Astrocyte of the cerebellum (primary cell): ENCODE measurements at places on chromosomes 13 and 19.

DNA sequence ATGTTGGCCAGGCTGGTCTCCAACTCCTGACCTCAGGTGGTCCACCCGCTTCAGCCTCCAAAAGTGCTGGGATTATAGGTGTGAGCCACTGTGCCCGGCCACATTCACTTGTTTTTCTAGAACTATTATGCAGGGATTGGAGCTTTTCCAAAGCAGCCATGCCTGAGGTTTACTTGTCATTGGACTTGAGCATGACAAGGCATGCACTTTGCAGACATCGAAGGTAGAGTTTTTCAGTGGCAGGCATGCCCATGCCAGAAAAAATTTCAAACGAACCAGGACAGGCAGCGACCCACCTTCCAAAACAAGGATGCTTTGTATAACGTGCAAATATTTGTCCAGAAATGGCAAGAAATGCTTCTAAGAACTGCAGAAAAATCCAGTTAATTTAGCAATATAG is 17.7 kb downstream of the PNMA8A start:
- no peak for DNase-seq

GRCh38 chr13:29698106-29698505 is 102.6 kb upstream of the SLC7A1 start:
- no peak for DNase-seq

- peak; percentile 53 for DNase-seq
Observed at GRCh38 chr13:48580185-48580803, 47.4 kb upstream of the RCBTB2 start.

DNA sequence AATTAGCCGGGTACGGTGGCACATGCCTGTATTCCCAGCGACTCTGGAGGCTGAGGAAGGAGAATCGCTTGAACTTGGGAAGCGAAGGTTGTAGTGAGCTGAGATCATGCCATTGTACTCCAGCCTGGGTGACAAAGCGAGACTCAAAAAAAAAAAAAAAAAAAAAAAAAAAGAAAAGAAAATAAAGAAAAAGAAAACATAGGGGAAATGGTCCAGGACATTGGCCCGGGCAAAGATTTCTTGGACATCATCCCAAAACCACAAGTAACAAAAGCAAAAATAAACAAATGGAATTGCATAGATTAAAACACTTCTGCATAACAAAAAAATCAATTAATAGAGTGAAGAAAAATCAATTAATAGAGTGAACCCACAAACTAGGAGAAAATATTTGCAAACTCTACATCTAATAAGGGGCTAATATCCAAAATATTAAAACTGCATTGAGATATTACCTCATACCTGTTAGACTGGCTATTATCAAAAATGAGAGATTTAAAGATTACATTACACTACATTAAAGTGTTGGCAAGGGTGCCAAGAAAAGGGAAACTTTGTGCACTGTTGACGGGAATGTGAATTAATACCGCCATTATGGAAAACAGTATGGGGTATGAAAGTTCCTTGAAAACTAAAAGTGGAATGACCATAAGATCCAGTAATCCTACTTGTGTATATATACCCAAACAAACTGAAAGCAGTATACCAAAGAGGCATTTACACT is 18.5 kb upstream of the ABCC4 start:
- DNase-seq, result no peak

DNA sequence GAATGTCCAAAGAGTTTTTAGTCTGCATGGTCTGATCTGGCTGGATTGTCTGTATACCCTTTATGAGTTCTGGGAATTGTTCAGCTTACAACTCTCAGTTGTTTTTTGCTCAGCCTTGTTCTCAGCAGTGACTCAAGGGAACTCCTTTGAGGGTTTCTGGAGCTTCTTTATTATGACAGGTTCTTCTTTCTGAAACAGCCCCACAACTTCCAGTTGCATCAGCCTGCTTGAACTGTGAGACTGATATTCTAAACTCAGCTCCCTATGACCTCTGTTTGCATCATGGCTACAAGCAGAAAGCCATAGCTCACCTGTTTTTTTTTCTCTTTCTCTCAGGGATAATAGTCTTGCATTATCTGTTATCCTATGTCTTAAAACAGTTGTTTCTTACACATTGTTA is 85.0 kb downstream of the TDRD3 start:
- DNase-seq, result no peak

- no peak for DNase-seq
Observed at GRCh38 chr19:33427801-33428626, 54.5 kb downstream of the CEBPG start.

DNA sequence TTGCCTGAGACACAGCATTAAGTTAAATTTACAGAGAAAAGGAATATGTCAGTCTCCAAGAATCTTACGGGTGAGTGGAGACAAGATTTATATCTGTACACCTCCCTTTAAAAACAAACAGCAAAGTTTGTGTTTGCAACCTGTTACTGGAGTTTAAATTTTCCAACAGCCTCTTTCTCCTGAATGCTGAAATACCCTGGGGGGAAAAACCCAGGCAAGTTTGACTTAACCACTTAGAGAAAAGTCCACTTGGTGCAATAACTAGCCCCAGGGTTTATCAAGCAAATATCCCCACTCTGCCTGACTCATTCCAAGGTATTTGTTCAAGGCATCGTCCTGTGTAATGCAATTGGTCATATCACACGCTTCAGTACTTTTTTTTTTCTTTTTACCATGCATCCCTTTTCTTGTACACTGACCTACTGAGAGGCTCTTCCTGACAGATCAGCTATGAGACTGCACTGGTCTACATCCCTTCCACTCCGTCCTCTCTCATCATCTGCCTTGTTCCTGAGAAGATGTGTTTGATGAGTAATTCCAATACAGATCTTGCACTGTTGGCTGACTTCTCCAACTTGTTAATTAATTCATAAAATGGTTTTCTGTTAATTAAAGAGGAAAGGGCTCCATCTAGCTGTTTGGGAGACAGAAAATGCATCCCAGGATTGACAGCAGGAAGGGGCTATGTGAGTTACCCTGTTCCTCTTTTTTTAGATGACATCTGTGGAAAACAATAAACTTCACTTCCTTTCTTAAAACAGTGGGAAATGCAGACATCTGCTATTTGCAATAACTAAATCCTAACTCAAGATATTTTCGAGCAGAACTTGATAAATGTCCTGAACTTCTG is 212.5 kb upstream of the IRS2 start:
- peak; percentile 74 for DNase-seq

GRCh38 chr13:89097994-89098393 is 1426.8 kb downstream of the SLITRK5 start:
- DNase-seq, result no peak

DNA sequence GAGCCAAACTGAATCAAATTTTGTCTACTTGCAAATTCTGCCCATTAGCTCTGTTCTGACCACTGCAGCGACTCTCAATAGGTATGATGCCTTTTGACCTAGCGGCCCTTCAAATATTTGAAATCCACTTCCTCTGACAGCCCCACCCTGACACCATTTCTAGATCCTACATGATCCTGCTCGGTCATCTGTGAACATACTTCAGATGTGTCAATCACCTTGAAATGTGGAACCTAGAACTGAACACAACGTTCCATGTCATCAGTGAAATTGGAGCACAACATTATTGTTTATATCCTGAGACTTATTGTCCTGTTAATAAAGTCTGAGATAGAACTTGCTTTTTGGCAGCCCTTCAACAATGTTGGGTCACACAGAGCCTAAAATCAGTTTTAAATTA is 98.2 kb downstream of the UBL3 start:
- DNase-seq, result no peak

GRCh38 chr19:4922530-4923275 is 13.4 kb downstream of the UHRF1 start:
- DNase-seq, result no peak

DNA sequence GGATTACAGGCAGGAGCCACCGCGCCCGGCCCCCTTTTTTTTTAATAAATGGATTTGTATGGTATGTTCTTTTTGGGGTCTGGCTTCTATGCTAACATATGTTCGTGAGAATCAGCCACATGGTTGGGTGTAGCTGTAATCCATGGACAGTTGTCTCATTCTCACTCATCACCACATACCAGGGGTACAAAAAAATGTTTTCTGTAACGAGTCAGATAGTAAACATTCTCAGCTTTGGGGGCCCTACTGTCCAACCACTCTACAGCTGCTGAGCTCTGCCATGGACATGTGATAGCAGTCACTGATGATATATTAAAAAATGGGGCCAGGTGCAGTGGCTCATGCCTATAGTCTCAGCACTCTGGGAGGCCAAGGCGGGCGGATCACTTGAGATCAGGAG is 5.1 kb upstream of the RETN start:
- no peak for DNase-seq

DNA sequence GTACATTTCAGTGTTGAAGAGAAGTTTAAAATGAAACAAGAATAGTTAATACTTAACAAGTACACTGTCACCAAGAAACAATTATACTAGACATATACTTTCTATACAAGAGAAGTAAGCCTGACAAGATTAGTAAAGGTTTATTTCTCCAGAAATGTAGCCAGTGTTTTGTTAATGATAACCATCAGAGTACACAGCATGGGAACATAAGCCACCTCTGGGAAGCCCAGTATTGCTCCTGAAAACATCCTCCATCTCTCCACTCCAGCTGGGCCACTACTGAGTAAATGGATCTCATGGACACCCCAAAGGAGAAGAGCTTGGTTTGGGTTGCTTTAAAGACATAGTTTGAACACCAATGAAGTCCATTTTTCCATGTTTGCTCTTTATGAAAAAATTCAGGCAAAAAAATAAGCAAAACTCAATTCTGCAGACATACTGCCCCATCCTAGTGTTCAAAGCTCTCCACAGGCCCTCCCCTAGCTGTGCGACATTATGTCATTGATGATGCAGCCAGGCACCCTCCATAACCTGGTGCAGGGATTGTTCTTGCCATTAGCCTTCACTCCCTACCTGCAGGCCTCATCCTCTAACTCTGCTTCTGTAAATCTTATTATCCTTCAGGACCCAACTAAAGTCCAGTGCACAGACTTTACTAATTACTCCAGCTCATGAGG is 61.9 kb downstream of the LHFPL6 start:
- no peak for DNase-seq

DNA sequence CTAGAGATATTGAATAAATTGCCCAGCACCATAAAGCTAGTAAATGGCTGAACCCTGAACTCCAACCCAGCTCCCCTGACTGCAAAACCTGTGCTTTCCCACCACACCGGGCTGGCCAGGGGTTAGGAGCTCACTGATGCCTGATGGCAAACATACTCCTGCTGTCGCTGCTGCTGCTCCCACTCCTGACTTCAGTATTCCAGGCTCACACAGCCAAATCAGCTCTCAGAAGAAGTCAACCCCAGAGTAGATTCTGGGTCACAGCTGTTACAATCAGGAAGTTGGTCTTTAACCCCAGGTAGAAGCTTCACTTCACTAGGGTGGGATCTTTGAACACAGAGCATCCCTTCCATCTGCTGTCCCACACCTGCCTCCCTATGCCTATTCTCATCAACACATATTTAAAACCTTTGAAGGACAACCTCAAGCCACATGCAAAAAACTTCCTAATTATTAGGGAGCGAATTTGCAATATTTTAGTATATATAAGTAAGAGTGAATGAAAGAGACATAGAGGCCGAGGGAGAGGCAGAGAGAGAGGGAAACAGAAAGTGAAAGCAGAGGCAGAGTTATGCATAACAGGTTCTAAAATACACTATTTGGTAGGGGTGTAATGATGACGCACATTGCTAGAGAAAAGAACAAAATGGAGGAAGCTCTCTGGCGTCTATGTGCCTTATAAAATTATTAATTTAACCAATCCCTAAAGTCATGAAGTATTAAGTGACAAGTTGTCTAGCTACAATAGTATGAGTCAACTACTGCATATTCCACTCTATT is 99.4 kb upstream of the SERP2 start:
- DNase-seq, result no peak

DNA sequence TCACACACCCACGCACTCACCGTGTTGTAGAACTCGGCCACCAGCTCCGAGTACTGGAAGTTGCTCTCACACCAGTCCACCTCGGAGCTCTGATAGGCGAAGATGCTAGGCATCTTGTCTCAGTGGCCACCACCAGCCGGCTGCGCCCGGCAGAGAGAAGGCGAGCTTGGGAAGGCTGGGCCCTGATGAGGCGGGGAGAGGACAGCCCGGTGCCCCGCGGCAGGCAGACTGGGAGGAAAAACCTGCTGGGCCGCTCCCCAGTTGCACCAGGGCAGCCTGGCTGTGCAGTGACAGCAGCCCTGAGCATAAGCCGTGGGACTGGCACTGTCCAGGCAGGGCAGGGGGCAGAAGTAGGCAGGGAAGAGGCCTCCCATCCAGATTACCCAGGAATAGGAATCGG is at the start of gene ACER1:
ACER1 (minus strand) TSS at position 174 of the 400 bp plus-strand sequence; CDS start at position 113, 61 bp downstream.
- DNase-seq, result no peak

DNA sequence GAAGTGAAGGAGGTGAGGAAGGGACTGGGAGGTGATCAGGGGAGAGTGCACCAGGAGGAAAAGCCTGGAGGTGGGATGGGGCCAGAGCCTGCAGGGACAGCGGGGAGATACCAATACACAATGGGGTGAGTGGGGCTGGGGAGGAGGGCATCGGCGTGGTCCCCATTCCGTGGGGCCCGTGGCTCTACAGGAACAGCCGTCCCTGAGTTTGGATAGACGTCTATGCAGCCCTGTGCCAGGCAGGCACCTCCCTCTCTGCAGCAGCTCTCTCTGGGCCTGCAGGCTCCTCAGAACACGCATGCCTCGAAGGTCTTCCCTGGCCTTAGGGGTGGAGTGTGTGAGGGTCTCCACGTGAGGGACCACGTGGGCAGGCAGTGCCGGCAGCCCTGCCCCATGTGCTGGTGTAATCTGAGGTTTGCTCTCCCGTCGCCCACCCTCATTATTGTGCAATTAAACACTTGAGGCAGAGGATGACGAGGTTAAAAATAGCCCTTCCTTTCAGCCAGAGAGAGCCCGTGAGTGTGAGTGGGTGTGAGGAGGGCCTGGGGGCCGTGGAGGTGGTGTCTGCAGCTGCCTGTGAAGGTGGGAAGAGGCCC is 16.5 kb downstream of the C2CD4C start:
- no peak for DNase-seq

DNA sequence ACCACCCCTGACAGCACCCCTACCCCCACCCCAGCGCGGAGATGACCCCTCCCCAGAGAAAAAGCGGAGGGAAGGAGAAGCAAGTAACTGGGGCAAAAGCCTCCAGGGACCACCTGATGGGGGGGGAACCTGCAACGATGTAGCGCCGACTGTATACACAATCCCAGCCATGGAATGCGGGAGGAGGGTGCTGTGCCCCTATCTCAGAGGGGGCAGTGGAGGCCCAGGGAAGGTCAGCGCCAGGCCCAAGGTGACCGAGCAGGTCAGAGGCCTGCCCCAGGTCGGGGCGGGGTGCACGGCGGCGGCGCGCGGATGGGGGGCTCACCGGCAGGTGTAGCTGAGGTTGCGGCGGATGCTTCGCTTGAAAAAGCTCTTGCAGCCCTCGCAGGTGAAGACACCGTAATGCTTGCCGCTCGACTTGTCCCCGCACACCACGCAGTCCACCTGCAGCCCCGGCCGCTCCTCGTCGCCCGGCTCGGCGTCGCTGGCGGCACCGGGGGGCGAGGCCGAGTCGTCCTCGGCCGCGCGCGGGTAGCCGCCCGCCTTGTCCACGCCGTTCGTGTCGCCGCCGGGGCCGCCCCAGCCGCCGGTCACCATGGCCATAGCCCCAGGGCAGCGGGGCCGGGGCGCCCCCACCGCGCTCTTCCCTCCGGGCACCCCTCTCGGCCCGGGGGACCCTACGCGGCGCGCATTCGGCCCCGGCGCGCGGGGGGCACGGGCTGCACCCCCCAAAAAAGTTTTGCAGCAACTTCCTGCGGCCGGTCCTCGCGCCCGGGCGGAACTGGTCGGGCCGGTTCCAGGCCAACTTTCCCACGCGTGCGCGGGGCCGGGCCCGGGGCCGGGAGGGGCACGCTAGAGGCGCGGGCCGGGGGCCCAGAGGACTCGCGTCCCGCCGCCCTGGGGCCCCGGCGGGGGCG is 843 bp downstream of the NR2F6 start:
- no peak for DNase-seq

- no peak for DNase-seq
Observed at GRCh38 chr19:50036908-50037307, 11.1 kb downstream of the ZNF473 start.
